SK-N-MC (cell line): ENCODE measurements at places on chromosomes 16 and 17.

DNA sequence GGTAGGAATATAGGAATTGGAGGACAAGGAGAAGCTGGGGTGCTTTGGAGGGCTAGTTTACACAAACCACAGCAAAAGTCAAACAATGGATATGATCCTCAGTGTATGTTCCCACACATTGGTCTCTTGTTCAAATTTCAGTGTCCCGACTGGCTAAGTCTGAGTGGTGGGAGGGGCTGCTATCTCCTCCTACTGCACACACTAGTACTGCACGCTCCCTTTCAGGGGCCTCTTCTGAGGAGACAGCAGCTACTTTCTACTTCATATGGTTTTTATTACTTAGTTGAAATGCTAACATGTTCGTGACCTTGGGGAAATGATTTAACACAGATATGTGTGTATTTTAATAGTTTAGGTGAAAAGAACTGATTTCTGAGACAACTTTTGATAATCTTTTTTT, 18.8 kb upstream of the KRT10 start:
- DNase-seq: peak; percentile 82

GRCh38 chr16:61987474-61988012, 48.7 kb downstream of the CDH8 start:
- DNase-seq: no peak

DNA sequence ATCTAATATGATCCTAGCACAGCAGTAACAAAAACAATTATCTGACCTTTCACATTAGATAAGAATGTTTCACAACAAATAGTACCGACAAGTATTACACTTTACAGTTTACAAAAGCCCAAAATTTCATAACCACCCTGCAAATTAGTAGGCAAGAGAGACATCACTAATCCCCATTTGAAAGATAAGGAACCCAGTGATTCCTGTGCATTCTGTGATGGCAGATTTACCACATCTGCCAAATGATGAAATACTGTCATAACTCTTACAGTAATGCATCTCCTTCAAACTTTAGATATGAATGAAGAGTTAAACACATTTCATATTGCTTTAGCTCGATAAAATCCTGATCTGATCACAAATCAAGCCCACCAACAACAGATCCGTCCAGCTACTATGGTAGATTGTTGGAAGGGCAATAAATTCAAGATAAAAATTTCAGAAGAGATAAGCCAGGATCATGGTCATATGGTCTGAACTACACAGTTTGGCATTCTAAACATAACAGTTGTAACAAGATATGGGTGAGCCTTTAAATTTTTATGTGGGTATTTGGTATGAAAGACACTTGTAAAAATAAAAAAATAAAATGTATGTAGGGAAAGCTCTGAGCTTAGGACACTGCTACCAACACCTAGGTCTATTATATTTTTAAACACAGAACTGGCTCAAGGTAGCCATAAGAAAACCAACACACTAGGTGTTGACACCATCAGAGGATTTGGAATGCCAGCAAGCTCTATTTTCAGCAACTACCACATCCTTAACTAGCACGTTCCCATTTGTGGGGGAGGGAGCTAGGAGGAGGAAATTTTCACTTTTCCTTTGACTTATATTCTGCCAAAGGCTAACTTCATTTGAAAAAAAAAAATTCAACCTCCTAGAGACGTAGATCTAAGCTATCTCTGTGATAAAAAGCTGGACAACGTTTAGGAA, 9.3 kb downstream of the YWHAE start:
- no peak for DNase-seq

GRCh38 chr17:28494445-28495188, 11.5 kb upstream of the FOXN1 start:
- peak; percentile 10 for DNase-seq

GRCh38 chr17:8563981-8564602, 66.4 kb downstream of the MYH10 start:
- peak; percentile 51 for DNase-seq

GRCh38 chr17:62687997-62688396, 60.5 kb downstream of the MRC2 start:
- DNase-seq: no peak

DNA sequence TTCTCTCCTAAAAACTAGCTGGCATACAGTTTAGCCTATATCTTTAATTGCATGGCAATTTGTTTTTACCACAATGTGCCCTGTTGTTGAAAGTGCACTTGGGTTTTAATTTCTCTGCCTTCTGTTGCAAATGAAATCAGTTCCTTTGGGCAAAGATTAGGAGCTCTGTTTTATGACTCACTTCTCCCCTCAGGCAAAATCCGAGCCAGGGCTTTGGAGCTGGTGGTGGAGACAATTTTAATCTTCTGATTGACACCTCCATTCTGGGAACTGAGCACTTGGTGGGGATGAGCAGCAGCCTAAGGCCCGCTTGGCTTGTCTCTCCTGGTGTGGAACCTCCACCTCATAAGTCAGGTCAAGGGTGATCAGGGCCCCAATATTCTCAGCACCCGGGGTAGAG, 13.3 kb upstream of the MYH8 start:
- no peak for DNase-seq

DNA sequence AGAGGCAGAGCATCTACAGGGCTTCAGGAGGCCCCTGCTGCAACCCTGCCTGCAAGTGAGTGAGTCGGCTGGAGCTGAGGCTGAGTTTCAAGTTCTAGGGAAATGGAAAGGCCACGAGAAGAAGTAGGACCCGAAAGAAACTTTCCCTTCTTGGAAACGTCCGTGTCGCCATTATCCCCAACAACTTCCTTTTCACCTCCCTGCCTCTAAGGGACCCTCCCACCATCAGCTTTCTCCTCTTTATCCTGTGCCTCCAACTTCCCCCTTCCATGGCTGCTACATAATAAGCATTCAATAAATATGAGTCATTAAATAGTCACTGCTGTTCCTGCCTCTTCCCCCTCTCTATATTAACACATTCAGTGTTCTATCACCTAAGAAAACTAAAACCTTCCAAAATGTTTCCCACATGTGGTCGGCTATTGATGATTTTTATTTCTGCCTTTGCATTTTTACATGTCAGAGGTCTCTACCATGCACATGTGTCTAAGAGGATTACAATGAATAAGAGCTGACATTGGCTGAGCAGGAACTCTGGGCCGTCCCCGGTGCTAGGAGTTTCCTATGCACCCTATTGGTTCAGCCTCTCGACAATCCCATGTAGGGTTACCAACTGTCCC, 115.9 kb upstream of the TNRC6C start:
- DNase-seq: no peak

DNA sequence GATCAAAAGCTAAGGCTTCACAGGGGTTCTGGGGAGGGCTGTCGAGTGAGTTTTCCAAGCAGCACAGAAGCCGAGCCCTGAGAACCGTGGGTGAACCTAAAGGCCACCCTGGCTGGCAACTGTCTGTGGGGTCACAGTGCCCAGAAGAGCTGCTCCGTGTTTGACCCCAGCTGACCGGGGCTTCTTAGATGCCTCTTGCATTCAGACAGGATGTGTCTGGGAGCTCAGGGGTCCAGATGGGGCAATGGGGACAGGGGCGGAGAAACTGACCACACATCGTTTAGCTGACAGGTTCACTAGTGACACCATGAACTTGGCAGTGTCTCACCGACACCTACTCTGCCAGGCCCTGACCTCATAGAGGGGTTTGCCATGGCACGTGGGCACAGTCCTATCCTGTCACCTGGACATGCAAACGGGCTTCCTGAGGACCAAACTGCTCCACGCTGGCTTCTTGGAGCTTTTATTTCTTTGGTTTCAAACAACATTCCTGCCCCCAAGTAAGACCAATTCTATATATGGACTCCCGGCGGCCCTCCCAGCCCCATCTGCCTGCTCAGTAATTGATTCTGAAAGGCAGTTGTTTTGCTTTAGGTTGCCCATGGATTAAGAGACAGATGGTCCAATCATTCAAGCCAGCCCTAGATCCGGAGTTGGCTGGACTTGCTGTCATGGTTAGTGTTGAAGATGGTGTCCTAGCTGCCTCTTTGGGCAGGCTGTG, 22.2 kb downstream of the WSCD1 start:
- no peak for DNase-seq

DNA sequence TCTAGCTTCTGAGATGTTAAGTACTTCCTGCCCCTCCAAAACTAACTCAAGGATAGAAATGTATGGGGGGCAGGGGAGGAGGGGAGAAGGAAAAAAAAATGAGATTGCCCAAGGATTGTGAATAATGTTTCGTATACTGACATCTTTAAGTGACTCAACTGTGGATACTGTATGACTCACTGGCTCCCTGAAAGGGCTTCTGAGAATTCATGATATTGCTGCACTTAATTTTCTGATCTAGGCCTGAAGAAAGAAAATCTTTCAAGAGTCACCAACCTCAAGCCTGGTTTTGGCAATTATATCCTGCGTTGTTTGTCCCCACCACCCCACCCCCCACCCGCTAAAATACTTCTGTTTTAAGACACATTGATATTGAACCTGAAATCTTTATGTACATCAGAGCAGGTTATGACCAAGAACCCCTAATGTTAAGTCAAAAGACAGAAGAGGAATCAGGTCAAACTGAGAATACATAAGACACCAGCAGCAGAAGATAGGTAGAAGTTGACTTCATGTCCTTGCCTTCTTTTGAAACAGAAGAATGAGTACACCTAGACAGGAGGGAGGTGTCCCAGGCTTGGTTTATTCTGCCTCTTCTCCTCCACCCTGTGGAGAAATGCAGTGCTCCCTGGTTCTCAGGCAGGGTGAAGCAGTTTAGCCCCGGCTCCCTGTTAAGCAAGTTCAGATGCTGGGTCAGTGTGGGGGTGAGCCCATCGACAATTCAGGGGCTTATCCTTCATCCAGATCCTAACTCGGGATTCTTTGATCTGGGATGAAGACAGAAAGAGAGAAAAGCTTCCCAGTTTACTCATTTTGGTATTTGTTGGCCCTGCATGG, 3.3 kb upstream of the FBXL20 start:
- DNase-seq: no peak

GRCh38 chr17:15501282-15501681, 33.9 kb upstream of the CDRT4 start:
- DNase-seq: no peak

DNA sequence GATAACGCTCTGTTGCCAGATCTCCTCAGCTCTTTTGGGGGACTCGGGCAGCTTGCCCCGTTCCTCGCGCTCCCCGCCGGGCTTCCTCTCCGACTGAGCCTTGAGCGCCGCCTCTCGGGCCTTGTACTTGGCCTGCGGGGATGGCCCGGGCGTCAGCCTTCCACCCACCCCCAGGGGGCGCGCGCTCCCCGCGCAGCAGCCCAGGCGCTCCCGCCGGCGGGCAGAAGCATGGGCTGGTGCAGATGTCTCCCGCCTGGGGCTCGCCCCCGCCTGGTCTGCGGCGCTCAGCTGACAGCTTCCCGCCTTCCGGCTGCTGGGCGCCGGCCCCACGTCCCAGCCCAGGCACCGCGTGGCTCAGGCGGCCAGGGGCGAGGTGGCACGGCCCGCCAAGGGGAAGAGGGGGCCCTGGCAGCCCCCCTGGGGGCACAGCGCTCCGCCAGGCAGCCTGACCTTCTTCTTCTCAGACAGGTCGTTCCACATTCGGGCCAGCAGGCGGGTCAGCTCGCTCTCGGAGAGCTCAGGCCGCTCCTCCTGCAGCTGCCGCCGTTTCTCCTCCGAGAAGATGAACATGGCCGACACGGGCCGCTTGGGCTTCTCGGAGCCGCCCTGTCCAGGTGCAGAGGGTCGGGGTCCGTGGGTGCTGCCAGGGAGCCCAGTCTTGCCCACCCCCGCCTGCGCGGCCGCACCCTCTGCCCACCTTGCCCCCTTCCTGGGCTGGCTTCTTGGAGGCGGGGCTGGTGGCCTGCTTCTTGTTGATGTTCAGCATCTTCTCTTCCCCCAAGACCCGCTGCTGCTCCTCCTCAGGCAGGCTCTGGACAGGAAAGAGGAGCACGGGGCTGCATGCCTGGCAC, 8.9 kb downstream of the UBTF start:
- DNase-seq: no peak

- no peak for DNase-seq
Observed at GRCh38 chr17:81036197-81036941, 1.4 kb downstream of the BAIAP2 start.

- no peak for DNase-seq
Observed at GRCh38 chr17:28515518-28515917, 9.4 kb downstream of the FOXN1 start.

DNA sequence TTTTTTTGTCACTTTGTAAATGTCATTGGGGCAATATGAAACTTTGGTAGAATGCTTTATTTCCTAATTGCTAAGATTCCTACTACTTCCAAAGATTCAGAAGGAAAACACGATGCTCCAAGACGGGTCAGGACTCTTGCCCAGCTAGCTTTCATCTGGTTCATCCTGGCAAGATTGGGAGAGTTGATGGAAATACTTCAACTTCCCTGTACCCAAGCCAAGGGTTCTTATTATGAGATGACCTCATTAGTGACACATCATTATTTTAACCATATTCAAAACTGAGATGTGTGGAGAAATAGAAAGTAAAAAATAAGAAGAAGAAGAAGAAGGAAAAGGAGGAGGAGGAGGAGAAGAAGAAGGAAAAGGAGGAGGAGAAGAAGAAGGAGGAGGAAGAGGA, 25.6 kb downstream of the SOX9 start:
- no peak for DNase-seq

GRCh38 chr16:72029567-72030271, 21.2 kb downstream of the DHODH start:
- no peak for DNase-seq

DNA sequence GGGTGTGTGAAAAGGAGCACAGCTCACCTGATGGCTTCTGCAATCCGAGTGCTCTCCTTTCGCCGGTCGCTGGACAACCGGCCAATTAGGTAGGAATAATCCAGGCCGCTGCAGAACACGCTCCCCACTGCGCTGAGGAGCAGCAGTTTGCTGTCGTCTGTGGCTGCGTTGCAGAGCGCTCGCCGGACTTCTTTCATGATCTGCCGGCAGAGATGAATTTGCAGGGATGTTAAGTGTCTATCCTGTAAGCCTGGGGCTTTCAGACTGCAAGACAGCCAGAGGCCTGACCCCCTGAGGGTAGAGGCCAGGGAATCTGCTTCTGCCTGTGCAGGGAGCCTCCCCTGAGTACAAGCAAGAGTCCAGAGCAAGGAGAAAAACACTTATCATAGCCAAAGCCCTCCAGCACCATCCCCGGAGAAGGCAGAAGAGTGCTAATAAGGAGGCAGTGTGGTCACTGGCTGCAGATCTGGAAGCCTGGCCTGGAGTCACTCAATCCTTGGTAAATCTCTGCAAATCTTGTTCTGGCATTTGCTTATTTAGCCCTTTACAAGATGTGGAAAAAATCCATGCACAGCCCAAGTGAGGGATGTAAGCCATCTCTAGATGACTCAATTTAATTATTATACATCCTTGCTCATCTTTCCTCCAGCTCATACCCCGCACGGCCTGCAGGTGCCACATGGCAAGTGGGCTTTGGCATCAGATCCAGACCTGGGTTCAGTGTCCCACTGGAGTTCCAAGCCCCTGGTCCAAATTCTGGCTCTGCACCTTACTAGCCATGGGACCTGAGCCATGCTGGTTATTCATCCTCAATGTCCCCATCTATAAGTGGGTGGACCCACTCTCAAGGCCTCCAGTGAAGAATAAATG, 80.2 kb downstream of the DYNLRB2 start:
- DNase-seq: no peak

- no peak for DNase-seq
Observed at GRCh38 chr17:71363661-71364060, 757.2 kb upstream of the SOX9 start.
